ENCODE measurements at places on chromosomes 6 and 20.
A peak's percentile ranks its signal among the peaks of the same experiment; 100 is the strongest.

- DNase-seq, result no peak
Observed at GRCh38 chr6:144314562-144314961, 29.4 kb downstream of the UTRN start.

GRCh38 chr6:8785223-8785622, 349.9 kb upstream of the SLC35B3 start:
- no peak for DNase-seq

DNA sequence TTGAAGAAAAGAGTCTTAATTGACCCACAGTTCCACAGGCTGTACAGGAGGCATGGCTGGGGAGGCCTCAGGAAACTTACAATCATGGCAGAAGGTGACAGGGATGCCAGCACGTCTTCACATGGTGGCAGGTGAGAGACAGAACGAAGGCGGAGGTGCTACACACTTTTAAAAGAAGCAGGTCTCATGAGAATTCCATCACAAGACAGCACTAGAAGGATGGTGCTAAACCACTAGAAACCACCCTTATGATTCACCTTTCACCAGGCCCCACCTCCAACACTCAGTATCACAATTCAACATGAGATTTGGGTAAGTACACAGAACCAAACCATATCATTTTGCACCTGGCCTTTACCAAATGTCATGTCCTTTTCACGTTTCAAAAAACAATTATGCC, 20.9 kb downstream of the TAGAP start:
- DNase-seq, result no peak

DNA sequence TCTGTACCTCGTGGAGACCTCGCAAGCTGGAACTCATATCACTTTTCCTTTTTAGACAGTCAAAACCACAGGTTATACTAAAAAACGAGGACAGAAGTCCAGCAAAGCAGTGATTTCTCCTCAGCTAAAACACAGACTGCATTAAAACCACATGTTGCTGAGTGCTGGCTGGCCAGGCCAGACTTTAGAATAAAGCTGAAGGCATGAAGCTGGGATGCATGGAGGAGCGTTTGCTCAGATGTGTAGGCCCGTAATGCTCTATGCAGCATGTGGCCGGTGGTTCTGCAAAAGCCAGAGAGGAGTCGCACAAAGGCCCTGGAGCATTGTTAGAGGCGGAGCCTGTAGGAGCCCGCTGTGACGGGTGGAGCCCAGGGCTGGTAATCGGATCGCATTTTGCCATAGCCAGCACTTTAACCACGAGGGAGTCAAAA, 83.6 kb downstream of the SMOC2 start:
- no peak for DNase-seq

DNA sequence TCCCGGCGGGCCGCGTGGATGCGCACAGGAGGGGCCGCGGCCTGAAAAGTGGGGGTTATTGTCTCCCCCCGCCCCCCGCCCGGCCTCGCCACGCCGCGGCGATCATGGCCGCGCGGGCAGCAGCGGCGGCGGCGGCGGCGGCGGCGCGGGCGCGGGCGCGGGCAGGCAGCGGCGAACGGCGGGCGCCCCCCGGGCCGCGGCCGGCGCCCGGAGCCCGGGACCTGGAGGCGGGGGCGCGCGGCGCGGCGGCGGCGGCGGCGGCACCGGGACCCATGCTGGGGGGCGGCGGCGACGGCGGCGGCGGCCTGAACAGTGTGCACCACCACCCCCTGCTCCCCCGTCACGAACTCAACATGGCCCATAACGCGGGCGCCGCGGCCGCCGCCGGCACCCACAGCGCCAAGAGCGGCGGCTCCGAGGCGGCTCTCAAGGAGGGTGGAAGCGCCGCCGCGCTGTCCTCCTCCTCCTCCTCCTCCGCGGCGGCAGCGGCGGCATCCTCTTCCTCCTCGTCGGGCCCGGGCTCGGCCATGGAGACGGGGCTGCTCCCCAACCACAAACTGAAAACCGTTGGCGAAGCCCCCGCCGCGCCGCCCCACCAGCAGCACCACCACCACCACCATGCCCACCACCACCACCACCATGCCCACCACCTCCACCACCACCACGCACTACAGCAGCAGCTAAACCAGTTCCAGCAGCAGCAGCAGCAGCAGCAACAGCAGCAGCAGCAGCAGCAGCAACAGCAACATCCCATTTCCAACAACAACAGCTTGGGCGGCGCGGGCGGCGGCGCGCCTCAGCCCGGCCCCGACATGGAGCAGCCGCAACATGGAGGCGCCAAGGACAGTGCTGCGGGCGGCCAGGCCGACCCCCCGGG, 637 bp downstream of the ARID1B start:
- DNase-seq, result peak; percentile 30

DNA sequence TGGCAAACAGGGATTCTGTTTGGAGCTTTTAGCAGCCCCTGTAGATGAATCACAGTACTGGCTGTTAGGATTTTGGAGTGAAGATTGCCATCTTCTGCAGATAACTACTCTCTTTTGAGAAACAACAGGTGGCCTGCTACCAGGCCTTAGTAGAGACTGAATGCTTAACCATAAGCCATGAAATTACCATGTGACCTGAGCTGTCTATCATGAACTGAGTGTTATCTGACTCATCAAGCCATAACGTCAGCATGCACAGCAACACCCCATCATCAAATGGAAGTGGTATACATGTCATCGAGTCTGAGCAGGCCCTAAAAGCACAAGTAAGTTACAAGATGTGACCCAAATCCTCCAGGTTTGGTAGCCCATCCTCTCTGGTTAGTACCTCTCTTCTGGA, 132.6 kb downstream of the GPR63 start:
- no peak for DNase-seq

GRCh38 chr20:57532104-57532503, 7.2 kb upstream of the CTCFL start:
- DNase-seq, result no peak

DNA sequence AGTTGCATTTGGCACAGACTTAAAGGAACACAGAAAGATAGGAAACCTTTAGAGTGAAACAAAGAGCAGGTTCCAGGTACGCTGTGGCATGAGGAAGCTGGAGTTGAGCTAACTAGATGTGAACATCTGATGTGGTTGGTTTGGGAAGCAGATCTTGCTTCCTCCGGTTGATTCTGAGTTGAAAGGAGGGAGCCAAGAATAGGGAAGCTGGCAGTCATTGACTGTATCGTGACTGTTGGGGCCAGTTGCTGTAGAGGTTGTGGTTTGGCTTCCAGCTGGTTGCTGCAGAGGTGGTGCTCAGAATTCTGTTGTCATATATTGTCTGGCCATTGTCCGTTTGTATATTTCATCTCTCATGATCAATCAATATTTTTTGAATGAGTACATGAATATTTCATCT, 325.9 kb downstream of the PLCB1 start:
- DNase-seq, result no peak

- DNase-seq, result no peak
Observed at GRCh38 chr6:29919506-29920445, 22.6 kb upstream of the HLA-A start.

GRCh38 chr20:15111654-15112053, 774.2 kb upstream of the FLRT3 start:
- DNase-seq, result no peak

DNA sequence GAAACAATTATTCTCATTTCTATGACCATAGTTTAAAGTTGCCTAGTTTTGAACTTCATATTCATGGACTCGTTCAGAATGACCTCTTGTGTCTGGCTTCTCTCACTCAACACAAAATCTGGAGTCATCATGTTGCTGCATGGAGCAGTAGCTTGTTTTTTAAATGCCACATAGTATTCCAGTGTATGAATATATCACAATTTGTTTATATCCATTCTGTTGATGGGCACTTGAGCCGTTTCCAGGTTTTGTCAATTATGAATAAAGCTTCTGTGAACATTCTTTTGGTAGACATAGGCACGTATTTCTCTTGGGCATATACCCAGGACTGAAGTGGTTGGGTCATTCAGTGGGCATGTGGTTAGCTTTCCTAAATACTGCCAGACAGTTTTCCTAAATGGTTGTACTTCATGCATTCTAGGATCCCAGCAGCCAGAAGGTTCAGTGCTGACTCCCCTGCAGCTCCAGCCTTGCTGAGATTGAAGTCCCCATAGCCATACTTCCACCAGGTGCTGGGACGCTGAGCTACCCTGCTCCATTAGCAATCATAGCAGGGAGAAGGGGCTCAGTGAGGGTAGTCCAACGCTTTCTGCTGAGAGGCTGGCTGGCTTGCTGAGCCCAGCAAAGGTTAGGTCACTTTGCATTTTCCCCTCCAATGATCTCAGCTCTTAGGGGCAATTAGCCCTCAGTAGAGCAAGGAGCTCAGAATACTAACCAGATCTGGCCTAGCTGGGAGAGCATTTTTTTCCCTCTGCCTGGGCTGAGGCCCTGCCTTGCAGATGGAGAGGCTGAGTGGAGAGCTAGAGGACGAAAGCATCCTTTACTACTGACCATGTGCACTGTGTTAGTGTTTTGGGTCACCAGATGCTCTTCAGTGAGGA, 35.7 kb upstream of the CTNNBL1 start:
- DNase-seq, result no peak

- DNase-seq, result no peak
Observed at GRCh38 chr20:6611911-6612605, 155.4 kb upstream of the BMP2 start.

- no peak for DNase-seq
Observed at GRCh38 chr6:2563635-2564034, 187.1 kb downstream of the MYLK4 start.
